ENCODE measurements at places on chromosomes 16 and 17.
A peak's percentile ranks its signal among the peaks of the same experiment; 100 is the strongest.

DNA sequence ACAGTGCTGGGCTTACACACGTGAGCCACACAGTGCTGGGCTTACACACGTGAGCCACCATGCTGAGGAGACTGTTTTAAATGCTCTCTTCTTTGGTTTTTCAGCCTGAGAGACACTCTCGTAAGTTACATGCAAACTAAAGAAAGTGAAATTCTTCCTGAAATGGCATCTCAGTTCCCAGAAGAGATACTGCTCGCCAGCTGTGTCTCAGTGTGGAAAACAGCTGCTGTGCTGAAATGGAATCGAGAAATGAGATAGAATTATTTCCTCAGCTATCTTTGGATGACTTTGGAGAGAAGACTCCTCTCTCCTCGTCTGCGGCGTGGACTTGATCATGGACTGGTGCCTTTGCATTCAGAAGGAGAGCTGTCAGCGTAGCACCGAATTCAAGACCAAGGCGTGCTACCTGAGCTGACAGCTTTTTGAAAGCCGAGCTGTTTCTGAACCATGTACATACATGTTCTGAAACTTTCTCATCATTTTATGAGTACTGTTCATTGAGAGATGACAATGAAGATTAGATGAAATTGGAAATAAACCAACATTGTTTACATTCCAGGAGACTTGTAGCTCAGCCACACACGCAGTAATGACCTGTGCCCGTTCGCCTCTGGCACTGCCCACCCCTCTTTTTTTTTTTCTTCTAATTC is 21.6 kb upstream of the ENDOV start:
- no peak for DNase-seq

DNA sequence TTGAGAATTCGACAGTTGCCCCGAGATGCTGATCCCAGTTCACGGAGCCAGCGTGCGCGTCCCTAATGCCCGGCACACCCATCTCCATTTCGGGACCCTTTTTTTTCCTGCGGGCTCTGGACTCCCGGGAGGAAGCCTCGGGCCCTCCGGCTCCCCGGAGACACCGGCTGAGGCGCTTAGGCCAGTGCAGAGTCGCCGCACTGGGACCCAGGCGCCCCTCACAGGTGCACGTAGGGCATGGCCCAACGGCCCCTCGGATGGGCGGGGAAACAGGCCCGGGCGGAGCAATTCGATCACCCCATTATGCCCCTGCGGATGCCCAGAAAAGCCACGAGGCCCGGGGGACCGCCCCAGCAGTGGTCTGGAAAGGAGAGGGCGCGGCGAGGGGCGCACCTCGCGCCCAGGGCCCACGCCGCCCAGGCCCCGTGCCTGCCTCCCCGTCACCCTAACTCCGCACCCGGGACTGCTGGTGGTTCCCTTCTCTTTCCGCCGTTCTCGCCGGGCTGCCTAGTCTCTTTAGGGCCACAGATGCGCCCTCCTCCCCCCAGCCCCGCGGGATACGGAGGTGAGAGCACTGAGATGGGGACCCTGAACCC is 18.5 kb upstream of the ZFHX3 start:
- no peak for DNase-seq

GRCh38 chr16:6066652-6067051 is 969.1 kb upstream of the EEF2KMT start:
- no peak for DNase-seq

DNA sequence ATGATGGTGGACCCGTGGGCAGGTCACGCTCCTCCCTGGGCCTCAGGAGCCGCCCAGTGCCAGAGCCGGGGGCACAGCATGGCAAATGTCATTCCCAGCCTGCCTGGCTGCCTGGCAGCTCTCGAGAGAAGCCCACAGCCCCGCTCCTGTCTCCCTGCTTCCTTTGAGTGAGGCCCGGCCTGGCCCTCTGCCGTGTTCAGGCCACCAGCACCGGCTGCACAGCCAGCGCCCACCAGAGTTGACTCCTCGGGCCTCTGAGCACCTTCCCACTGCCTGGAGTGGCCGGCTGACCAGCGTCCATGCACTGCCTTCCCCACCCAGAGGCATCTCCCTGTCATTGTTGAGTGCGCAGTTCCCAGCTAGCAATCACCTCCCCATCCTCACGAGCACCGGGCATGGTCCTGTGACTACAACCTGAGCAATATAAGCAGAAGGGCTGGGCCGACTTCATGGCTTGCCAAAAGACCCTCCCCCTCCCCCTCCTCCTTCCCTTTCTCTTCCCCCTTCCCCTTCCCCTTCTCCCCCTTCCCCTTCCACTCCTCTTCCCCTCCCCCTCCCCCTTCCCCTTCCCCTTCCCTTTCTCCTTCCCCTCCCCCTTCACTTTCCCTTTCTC is 11.9 kb upstream of the SLC38A10 start:
- no peak for DNase-seq

- DNase-seq: peak; percentile 66
These were observed 11.6 kb downstream of the RCVRN start for GRCh38 chr17:9893411-9894012.

GRCh38 chr17:74241431-74241830 is 28.1 kb downstream of the TTYH2 start:
- DNase-seq: no peak

GRCh38 chr16:21592191-21592590 is 7.2 kb upstream of the METTL9 start:
- no peak for DNase-seq

- DNase-seq: no peak
These were observed 30.7 kb upstream of the METTL9 start for GRCh38 chr16:21568502-21569189.

DNA sequence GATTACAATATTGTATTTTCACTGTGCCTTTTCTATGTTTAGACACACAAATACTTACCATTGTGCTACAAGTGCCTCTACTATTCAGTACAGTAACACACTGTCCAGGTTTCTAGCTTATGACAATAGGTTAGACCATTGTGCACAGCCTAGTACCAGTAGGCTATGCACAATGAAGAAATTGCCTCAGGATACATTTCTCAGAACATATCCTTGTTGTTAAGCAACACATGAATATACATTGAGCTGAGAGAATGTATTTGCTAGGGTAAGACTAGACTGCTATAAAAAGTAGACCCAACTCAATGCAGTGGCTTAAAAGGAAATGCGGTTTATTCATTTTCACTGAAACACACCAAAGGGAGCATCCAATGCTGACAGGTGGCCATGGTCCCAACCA is 285.1 kb downstream of the HS3ST3A1 start:
- no peak for DNase-seq

- no peak for DNase-seq
These were observed 65.2 kb downstream of the NUP88 start for GRCh38 chr17:5354310-5354709.

DNA sequence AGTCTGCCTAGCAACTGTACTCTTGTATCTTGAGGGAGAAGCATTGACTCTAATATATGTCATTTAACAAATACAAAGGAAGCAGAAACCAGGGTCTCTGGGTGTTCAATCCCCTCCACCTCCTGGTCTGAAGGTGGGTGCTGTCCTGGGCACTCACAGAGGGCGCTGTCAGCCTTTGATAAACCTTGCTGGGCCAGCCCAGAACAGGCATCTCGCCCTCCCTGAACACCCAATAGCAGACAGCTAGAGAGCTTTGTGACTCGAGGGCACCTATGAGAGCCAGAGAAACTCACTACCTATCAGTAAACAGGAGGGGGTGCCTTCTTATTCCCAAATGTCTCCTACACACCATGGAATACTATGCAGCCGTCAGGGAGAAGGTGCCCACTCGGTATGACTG is 6.4 kb upstream of the PIPOX start:
- no peak for DNase-seq

- DNase-seq: no peak
These were observed 142.9 kb upstream of the MYOCD start for GRCh38 chr17:12522743-12523183.

GRCh38 chr17:48100160-48100559 is 1.1 kb downstream of the CBX1 start:
- peak; percentile 58 for DNase-seq

DNA sequence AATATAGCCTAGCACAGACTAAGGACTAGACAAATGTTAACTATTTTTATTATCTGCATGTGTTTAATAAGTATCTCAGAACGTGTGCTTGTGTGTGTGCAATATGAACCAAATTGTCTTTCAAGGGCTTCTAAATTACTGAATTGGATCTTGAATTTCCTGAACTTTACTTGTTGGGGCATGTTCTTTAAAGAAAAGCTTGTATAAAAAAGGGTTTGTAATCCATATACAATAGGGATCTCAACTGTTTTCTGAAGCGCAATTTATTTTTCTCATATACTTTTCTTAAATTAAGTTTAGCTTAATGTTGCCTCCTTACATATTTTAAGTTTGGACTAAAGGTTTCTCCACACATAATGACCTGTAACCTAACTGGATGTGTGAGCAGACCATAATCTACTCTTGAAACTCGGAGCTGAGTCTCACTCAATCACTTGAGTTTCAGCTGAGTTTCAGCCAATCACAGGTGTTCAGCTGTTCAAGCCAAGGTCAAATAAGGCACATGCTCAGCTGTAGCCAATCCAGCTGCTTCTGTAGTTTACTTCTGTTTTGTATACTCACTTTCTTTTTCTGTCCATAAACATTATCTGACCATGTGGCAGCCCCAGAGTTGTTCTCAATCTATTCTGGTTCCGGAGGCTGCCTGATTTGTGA is 72.3 kb downstream of the CDK5R1 start:
- no peak for DNase-seq

- DNase-seq: no peak
These were observed at the start of gene TMEM114 for GRCh38 chr16:8589900-8590688. Gene TMEM114 (minus strand): TSS chr16:8590511. CDS start chr16:8589838, 673 bp downstream.

GRCh38 chr16:83568345-83568744 is 239.4 kb upstream of the HSBP1 start:
- no peak for DNase-seq

- no peak for DNase-seq
These were observed 6.9 kb downstream of the IGFBP4 start for GRCh38 chr17:40450175-40450574.

GRCh38 chr17:27956601-27957445 is 63.7 kb upstream of the LYRM9 start:
- no peak for DNase-seq

- no peak for DNase-seq
These were observed 147.5 kb downstream of the IRX5 start for GRCh38 chr16:55078153-55078552.

- no peak for DNase-seq
These were observed 10.9 kb downstream of the NHERF1 start for GRCh38 chr17:74759243-74759801.

DNA sequence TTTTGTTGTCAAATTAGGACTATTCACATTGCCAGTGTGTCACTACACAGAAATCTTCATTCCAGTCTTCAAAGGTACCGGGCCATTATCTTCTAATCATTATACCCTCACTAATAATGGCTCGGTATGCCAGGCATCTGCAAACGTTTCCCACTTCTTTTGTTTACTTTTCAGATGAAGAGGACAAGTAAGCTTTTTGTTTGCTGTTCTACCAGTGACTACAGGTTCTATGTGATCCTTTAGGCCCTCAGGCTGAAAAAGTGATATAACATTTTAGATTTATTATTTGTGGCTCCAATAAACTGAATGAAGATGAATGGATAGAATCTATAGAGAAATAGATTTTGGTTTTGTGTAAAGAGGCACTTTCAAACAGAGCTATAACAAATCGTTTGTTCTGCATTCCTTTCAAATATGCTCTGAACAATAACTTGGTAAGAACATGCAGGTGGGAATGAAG is 403 bp upstream of the KRTAP3-1 start:
- DNase-seq: no peak

DNA sequence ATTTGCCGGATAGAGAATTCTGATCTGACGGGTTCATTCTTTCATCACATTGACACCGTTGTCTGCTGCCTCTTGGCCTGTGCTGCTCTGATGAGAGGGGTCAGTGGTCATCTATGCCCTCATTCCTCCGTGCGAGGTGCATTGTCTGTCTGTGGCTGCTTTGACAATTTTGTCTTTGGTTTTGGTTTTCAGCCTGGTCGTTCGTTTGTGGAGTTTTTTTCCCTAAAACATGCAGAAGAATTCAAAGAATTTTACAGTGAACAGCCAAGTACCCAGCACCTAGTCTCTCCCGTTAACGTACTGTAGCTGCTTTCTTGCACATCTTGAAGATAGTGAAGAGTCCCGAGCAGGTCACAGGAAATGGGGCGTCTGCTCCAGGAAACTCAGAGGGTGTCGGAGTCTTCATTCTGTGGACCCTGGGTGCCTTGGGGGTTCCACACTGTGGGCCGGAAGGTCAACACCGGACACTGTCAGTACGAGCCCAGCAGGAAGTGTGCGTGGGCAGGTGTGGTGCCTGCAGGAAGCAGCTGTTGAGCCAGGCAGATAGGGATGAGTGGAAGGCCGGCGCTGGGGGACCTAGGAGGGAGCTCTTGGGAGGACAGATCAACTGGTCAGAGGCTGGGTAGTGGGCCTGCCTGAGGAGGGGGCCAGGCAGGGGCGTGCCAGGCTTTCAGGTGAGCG is 28.2 kb downstream of the CRAMP1 start:
- no peak for DNase-seq

DNA sequence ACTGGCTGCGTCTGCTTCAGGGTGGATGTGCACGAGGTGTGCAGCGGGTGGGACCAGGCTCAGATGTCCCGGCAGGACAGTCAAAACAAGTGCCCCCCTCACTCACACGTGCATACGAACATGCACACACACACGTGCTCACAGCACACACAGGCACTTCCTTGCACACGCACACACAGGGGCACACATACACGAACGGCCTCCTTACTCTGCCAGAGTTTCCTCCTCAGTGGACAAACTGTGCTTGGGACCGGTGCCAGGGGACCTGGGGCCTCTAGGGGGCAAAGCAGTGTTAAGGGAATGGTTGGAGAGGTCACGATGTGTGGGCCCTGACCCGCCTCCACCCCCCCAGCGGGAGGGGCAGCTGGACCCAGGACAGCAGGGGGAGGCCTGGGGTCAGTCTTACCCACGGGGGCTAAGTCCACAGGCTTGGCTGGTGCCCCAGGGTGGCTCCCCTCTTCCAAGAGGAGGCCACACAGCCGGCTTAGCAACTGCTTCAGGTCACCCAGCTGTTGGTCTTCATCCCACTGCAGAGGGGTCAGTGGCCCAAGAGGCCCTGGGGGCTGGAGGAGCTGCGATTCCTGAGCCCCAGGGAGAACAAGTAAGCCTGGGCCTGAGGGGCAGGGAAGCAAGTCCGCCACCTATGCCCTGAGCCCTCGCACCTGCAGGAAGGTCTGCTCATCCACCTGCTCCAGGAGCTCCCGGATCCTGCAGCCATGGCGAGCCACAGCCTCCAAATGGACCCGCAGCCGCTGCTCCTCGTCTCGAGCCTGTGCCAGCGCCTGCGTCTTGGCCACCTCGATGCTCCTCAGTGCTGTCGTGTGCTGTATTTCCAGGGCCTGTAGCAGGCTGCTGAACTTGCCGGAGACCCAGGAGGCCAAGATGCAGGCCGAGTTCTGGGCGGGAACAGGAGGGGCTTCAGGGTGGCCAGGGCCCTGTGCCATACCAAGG is 4.9 kb downstream of the TRIM65 start:
- DNase-seq: no peak

- DNase-seq: no peak
These were observed 16.5 kb upstream of the NSMCE1 start for GRCh38 chr16:27284865-27285675.

GRCh38 chr17:64426596-64426995 is 22.3 kb upstream of the MILR1 start:
- no peak for DNase-seq

GRCh38 chr17:73887739-73888138 is 243.5 kb upstream of the SDK2 start:
- no peak for DNase-seq
